Esophagus muscularis mucosa (tissue), 4 donors: ENCODE measurements at places on chromosomes 3 and 15. TPM values are rescaled to one million over a fixed set of nuclear protein-coding genes. Genes with fewer than 3 reads are reported as not detected.

The SAXO2 gene
- 1.7 TPM for total RNA-seq

DNA sequence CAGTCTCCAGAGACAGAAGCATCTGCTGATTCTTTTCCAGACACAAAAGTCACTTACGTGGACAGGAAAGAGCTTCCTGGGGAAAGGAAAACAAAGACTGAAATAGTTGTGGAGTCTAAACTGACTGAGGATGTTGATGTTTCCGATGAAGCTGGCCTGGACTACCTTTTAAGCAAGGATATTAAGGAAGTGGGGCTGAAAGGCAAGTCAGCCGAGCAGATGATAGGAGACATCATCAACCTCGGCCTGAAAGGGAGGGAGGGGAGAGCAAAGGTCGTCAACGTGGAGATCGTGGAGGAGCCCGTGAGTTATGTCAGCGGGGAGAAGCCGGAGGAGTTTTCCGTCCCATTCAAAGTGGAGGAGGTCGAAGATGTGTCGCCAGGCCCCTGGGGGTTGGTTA lies 25.4 kb downstream of the SYNM start:
- no peaks in the 10 kb centered on the region for H3K27me3 ChIP-seq
- peaks cover 100% of the 10 kb centered on the region for H3K4me1 ChIP-seq
- no peak overlapping the region for H3K4me3 ChIP-seq
- peaks cover 67% of the 10 kb centered on the region for H3K36me3 ChIP-seq

The INAFM2 gene
- total RNA-seq = 41.3 TPM

The DPPA2 gene
- total RNA-seq = not detected

DNA sequence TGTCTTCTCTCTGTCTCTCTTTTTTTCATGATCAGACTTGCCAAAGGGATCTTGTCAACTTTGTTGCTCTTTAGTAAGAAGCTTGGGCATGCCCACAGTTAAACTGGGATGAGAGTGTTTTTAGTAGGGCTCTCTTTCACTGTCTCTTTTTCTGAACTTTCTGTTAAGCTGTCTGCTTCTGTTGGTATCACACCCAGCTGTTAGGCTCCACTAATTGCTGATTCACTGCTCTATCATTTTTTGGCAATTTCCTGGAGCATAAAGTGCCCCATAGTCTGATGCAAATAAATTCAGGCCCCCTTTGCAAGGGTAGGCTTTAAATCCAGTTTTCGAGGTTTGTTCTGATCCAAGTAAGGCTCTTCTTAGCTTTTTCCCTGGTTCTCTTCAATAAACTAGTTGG lies 360.4 kb upstream of the ADAMTS9 start:
- DNase-seq = no peak
- H3K27me3 ChIP-seq = peaks cover 2% of the 10 kb centered on the region
- H3K4me3 ChIP-seq = no peak overlapping the region
- no peaks in the 10 kb centered on the region for H3K36me3 ChIP-seq
- no peak overlapping the region for H3K27ac ChIP-seq

DNA sequence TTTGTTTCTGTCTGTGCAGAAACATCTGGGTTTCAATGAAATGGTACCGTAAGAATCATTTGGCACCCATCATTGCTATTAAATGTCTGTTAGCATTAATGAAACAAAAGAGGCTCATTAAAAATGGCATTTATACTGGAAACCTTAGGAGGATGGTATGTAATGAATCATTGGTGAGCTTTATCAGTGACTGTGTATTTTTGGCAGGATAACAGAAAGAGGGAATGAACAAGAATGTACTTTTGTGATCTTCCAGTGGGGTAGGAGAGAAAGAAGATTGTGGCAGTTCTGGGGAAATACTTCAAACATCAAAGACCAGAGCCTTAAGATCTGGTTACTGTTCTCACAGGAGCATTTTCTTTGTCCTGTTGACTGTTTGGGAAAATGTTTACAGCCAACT lies 4.7 kb upstream of the DCBLD2 start:
- peaks cover 5% of the 10 kb centered on the region for H3K4me1 ChIP-seq
- H3K36me3 ChIP-seq = no peaks in the 10 kb centered on the region
- no peak overlapping the region for H3K4me3 ChIP-seq
- H3K27me3 ChIP-seq = no peaks in the 10 kb centered on the region
- H3K27ac ChIP-seq = no peak overlapping the region
- DNase-seq = no peak
